ENCODE measurements at places on chromosomes 3 and 15.

DNA sequence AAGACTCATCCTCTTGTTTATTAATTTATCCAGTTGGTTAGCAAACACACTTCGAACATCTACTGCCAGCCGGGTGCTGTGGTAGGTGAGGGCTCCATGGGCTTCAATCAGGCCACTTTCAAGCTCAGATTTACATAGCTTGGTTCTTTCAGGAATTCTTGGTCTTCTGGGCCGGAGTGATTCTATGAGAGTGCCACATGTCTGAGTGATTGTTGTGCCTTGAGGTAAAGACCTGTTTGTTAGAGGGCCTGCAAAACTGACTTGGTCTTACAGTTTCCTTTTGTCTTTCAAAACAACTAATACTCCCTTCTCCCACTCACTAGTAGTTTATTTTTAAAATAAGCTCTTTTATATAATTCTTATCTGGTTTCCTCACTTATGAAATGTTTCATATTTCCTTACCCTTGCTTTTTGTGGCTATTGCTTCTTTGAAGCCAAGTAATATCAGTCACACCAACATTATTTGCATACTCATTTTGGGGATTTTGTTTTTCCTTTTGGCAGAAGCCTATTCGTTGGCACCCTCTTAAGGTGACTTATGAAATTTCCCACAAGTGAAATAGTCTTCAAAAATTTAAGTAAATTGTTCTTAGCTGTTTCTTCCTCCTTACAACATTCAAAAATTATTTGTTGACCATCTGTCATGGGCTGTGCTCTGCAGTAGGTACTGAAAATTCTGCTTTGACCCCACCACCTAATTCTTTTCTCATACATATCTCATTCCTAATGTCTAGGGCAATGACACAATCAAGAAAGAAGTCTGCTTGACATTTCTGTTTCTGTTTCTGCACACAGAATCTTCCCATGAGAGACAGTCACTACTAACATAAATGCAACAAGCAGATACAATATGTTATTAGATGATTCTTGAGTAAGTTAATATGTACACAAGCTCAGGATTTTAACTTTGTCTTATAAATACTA lies 120.2 kb downstream of the LRRC28 start:
- DNase-seq = no peak

DNA sequence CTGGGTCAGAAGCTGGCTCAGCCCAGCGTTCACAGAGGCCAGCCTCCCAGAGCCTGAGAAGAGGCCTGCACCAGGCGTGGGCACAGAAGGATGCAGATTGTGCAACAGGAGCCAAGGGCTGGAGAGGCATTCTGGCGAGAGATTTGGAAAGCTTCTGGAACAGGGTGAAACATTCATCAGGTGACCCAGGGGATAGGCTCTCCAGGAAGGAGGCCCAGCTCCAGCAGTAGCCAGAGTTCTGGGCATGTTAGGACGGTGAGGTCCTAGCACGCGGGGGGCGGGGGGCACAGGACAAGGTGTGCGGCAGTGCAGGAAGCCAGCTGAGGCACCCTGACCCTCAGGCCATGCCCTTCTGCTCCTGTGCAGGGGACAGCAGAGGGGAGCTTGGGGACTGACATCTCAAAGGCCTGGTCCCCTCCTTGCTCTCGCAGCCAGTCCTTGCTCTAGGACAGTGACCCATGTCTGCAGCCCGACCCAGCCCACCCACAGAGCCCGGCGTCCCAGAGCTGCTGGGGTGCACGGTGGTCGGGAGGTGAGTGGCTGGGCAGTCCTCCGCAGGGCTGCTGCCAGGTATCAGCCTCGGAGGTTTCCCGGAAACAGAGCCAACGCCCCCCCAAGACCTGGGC lies 111.7 kb upstream of the KLF13 start:
- DNase-seq = no peak

DNA sequence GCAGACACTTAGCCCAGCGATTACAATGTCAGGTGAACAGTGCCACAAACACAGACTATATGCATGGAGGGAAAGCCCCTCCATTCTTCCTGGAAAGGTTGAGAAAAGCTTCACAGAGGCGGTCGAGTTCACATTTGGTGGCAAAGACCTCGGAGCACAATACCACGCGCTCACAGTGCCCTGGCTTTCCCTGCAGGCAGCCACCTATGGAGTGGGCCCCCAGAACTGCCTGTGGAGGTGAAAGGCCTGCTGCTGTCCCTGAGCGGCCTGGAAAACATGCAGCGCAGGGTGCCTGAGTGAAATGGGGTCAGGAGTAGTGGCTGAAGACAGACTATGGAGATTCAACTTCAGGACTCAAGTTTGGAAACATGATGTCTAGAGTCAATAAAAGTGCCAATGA lies 26.9 kb downstream of the PDIA5 start:
- DNase-seq = no peak

DNA sequence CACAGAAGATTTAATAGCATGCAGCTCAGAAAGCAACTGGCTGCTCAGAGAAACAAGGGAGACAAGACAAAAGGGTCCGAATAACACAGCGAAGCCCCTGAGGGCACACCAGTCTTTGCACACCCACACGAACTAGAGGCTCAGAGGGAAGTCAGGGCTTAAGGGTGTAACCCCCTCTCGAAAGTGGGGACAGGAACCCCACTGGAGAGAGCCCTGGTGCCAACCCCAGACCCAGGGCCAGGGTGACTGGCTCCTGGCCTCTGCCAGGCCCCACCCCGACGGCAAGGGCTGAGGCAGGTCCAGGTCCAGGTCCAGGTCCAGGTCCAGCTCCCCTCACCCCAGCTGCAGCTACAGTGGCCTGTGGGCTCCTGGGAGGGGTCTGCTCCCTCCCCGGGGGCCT lies 10.5 kb upstream of the PRR23E start:
- no peak for DNase-seq

DNA sequence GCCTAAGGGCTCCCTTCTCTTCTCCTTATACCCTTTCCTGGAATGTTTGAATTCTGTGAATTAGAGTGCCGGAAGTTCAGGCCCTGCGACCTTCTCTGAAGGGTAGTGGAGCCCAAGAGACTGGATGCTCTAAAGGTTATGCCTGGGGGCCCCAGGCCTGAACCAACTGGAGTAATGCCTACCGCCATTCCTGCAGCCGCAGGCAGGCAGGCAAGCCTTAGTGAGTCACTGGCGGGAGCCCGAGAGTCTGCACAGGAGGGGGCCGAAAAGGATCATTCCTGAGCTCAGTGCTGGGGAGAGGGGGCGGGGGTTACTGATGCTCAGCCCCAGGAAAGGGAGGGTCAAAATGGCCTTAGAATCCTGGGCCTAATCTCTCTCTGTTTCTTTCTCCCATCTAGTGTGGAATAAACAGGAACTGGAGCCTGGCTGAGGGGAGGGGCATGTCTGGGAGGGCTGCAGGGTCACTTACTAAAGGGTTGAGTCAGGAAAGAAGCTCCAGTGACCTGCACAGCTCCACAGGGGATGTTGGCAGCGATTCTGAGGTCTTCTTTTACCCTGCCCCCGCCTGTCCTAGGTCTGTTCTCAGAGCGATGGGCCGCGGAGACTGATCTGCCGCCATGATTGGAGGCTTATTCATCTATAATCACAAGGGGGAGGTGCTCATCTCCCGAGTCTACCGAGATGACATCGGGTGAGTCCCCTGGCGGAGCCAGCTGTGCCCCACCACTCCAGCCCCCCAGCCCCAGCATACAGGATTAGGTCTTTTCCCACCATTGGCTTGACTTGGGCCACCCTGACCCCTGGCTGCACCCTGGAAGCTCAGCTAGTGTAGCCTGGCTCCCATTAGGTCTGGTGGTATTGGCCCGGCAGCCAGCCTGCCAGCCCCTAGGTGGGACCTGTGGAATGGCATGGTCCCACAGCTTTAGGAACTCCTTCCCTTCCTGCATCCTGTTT lies 2.0 kb downstream of the AP2M1 start:
- no peak for DNase-seq

DNA sequence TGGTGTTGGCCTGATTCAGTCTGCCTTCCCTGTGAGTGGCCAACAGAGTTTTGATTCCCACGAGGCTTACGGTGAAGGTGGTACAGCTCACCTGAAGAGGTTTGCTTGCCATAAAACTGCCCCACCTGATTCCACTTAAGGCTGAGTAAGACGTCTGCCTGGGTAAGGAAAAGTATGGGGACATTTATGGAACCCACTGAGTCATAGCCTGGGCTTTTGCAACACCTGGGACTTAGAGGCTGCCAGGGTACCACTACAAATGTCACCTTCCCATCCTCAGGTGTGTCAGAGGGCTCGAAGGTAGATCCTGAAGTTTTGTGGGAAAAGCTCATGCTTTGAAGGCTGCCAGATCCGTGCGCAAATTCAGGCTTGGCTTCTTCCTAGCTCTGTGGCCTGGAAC lies 56.9 kb upstream of the SLCO2A1 start:
- no peak for DNase-seq

DNA sequence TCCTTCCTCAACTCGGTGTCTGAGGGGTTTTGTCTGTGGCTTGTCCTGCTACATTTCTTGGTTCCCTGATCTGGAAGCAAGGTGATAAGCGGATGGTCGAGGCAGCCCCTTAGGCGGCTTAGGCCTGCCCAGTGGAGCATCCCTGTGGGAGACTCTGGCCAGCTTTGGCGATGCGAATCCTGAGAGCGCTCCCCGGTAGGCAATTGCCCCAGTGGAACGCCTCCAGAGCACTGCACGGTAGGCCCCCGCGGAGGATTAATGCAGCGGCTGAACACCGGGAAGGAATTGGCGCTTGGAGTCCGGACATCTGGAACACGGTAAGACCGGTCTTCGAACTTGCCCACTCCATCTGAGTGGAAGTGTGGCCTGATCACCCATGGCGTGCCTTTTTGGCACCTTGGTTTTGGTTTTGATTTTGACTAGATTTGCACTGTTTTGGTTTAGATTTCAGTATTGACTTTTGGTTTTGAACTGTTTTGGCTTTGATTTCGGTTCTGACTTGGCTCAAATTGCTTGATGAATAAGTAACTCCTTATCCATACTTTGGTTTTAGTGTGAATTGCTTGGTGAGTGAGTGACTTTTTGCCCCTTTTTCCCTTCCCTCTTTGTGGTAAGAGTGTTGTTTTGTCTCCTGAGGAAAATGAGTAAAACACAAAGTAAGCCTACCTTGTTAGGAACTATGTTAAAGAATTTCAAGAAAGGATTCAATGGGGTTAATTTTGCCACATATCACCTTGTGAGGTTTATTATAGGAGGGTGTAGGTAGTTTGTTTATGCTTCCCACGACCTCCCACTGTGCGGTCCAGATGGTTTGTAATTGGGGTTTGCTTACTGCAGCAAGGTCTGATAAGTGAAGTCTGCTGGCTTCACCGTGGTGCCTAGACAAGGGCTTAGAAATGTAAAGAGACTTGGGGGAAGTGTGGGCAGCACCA lies 27.1 kb upstream of the GPR156 start:
- DNase-seq = no peak

GRCh38 chr3:54356261-54357045 lies 234.1 kb downstream of the CACNA2D3 start:
- DNase-seq = no peak

DNA sequence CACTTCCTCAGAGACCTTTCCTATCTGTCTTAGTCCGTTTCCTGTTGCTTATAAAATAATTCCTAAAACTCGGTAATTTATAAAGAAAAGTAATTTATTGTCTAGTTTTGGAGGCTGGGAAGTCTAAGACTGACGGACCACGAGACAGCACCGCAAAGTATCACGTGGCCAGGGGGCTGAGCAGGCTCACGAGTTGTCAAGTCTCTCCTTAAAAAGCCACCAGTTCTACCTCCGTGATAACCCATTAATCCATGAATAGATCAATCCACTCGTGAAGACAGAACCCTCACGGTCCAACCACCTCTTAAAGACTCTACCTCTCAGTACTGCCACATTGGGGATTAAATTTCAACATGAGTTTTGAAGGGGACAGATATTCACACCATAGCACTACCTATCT lies 821 bp downstream of the LINS1 start:
- DNase-seq = no peak

GRCh38 chr3:147099076-147099475 lies 307.3 kb downstream of the ZIC4 start:
- no peak for DNase-seq

- no peak for DNase-seq
Measured at GRCh38 chr15:80568298-80568697, 126.8 kb upstream of the ABHD17C start.

DNA sequence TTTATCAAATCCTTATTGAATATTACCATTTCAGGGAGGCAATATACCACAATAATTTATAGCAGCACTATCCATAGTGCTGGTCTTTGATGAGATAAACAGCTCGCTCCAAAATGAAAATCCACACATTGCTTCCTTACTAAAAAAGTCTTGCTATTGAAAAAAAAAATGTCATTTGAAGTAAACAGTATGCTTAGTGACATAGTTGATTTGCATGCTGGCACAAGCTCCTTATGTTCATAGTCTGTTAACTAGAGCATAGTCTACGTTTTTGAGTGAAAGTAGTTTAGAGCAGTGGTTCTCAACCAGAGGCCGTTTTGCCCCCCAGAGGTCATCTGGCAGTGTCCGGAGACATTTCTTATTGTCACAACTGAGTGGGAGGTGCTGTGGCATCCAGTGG lies 249.4 kb upstream of the PDZRN3 start:
- DNase-seq = no peak

GRCh38 chr3:74842649-74843048 lies 228.2 kb upstream of the CNTN3 start:
- no peak for DNase-seq

- no peak for DNase-seq
Measured at GRCh38 chr3:52860424-52860768, 25.6 kb upstream of the MUSTN1 start.

DNA sequence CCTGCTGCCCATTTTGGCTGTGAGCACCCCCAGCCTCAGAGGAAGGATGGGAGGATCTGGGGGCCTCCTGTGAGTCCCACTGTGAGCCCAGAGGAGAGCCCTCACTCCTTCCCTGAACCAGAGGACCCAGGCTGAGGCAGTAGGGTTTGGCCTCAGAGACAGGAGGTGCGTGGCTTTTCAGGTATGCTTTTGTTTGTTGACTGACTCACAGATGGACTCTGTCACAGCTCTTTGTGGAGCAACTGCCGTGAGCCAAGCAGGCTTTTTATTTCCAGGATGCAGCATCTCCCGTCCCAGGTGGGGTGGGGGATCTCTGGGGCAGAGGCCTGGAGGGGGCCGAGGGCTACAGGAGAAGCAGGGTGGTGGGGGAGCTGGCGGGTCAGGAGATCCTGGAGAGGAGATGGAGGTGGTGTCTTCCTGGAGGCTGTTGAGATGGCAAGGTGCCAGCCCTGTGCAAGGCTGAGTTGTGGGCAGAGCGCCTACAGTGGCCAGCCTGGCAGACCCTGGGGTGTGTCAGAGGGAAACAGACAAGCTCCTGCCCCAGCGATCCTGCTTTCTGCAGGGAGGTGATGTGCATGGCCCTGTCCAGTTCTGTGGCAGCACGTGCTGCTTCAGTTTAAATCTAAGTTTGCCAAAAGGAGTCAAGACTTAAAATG lies 24.0 kb downstream of the PLXNA1 start:
- DNase-seq = no peak

GRCh38 chr15:71934446-71934845 lies 124.1 kb downstream of the NR2E3 start:
- no peak for DNase-seq

- no peak for DNase-seq
Measured at GRCh38 chr3:82973791-82974190, 1212.3 kb upstream of the GBE1 start.
